ENCODE measurements at places on chromosomes 3 and 15. TPM values are rescaled to one million over a fixed set of nuclear protein-coding genes. Genes with fewer than 3 reads are reported as not detected.

DNA sequence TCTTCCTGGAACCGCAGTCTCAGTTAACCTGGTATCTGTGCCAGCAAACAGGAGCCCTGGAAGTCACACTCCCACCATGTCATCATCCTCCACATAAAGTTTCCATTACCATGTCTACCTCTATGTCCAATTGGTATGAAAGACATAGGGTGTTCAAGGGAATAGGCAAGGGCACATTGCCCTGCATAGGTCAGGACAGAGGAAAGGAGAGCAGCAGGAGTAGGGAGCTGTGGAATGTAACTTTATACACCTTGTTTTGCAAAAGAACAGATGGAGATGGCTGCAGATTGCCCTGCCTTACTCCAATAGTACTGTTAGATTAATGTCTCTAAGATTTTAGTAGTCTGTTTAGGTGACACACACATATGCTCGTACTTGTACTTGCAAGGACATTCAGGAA lies 1056.4 kb downstream of the NTRK3 start:
- DNase-seq, result no peak

- no peak for DNase-seq
Measured at GRCh38 chr15:71444032-71444810, 328.9 kb downstream of the THSD4 start.

- DNase-seq, result no peak
Measured at GRCh38 chr3:145471976-145472375, 689.0 kb downstream of the PLOD2 start.

The FAM81A gene
- total RNA-seq, result 7.3 TPM

GRCh38 chr3:138445236-138445635 lies 10.8 kb downstream of the ESYT3 start:
- no peak for DNase-seq

DNA sequence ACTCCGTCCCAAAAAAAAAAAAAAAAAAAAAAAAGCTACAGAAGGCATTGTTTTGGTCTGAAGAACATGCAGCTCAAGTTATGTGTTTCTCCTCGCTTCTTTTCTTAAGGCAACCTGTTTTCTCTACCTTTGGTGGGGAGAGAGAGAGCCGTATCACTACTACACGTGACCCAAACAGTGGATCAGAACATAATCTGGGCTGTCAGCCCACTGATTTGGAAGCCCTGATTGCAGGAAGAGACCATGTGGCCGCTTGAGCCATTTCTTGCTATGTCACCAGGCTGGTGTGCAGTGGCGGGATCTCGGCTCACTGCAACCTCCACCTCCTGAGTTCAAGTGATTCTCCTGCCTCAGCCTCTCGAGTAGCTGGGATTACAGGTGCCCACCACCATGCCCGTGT lies 69.8 kb downstream of the ABTB1 start:
- no peak for DNase-seq

GRCh38 chr15:38085114-38085513 lies 150.7 kb downstream of the TMCO5A start:
- no peak for DNase-seq

DNA sequence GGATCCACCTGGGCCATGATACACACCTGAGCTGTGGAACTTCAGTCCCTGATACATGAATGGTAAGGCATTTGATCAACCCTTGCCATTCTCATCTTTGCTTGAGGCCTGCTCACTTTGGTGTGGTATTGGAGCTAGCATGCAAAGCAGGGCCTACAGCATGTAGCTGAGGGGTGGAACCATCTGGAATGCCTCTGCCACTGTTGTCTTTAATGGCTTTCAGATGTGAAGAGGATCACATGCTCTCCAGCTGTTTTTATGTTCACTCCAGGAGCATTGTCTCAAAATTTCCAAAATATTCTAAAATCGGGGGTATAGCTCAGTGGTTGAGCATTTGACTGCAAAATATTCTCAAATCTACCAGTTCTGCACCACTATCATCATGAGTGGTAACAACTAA lies 64.4 kb upstream of the PHLDB2 start:
- DNase-seq, result no peak

GRCh38 chr3:147702509-147702908 lies 293.3 kb downstream of the ZIC1 start:
- DNase-seq, result no peak

DNA sequence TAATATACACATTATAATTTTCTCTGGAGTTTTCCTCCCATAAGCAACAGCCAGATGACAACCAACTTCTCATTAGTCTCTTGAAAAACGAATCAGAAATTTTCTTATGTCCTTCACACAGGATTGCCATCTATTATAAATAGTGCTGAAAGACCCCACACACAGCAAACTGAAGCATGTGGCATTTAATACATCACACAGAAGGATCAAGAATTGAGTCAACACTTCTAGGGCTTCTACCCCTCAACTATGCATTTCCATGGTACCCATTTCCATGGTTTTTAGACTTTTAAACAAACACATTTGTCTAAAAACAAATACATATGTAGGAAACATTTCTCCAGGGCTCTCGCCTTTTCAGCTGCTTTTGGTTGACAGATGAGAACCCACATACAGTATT lies 282.1 kb downstream of the ZBTB20 start:
- DNase-seq, result no peak

DNA sequence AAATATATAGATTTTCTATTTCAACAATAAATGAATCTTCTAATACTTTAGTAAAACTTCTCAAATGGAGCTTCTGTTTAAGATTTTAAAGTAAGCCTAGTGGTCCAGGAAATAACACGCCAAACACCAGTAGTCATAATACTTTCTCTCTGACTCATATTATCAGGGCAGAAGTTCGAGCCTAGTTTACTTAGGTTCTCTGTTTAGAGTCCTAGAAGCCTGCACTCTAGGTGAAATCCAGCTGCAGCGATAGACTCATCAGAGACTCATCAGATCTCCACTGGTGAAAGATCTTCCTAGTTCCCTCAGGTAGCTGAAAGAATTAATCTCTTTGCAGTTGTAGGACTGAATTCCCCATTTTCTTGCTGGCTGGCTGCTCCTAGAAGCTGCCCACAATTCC lies 552.5 kb upstream of the ROBO2 start:
- DNase-seq, result no peak

The EPHB1 gene
- 3.1 TPM for total RNA-seq

DNA sequence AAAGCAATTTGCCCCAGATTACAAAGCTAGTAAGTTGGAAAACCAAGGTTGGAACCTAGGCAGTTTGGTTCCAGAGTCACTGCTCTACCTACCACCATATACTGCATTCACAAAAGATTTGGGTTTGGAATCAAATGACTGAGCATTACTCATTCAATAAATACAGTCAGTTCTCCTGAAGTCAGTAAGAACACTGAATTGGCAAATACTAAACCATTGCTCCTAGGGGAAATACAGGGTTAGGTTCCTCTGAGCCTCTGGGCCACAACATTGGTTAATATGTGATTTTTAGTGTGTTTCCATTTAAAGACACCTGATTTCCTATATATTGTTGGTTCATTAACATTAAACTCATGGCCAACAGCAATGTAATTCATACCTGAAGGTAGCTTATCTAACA lies 2.1 kb upstream of the EIF5A2 start:
- DNase-seq, result no peak
